ENCODE measurements at places on chromosomes 7 and 10.

- DNase-seq: no peak
Observed at GRCh38 chr10:49035920-49036319, 79.4 kb downstream of the VSTM4 start.

DNA sequence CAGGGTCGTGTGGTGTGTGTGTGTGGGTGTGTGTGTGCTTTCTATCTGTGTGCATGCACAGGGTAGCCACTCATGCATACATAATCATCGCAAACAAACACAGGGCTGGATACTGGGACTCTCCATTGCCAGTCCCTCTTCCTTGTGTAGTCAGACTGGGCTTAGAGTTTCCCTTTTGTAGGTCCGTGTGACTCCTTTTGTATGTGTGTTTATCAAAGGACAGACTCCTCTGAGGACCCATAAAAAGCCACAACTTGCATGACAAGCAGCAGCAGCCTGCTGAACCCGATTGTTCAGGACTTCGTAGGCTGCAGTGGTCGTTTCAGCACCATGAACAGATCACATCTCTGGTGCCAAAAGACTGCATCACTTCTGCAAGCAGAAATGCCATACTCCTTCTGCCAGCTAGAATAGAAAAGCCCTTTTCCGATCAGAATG, 895 bp downstream of the VSTM2A start:
- DNase-seq: no peak

DNA sequence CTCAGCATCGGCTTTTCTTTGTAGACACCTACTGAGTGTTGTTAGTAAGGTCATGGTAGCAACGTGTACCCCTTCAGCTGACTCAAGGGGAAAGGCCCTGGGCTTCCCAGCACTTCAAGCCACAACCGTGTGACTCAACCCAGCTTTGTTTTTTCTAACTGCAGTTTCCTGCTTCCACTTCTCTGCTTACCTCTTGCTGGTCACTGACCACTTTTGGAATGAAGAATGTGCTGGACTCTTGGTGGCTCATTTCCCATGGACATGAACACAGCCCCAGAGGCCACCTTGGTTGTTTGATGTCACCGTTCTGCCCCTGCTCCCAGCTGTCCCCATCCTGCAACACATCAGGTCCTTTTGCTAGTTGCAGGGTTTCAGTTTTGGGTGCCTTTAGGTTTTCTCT, 69.5 kb upstream of the ZNF438 start:
- DNase-seq: no peak

GRCh38 chr7:106448992-106449859, 164.4 kb upstream of the NAMPT start:
- no peak for DNase-seq

- no peak for DNase-seq
Observed at GRCh38 chr10:129892548-129893052, 71.5 kb downstream of the EBF3 start.

Data from T-cell (primary cell).